ENCODE measurements at places on chromosomes 5 and 9.

DNA sequence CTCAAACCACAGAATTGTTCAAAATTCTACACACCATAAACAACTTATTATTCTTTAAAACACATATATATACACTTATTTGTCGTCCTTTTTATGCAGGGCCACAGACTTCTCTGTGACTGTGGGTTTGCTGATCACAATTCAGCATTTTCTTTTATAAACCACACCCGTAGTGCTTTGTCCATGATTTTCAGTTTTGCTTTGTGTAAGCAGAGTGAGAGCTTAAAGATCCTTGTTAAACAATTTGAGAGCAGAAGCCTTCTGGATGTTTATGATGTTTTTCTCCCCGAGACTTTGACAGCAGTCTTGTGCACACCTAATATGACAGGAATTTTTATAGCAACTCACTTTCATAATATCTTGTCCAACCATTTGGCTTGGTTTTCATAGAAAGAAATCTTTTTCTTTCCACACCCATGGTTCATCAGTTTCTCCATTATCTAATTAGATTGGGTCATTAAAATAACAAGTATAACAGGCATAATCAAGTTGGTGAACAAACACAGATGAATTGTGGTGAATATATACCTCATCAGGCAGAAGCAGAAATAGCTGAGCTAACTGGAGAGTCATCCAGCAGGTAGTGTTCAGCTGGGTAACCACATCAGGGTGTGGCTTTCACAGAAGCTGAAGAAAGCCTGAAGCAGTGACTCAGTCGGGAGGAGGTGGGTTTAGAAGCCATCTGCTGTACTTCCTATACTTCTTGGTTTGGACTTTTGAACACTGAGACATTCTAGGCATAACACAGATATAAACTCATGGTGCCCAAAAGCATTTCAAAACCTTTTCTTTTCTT, 232.8 kb downstream of the DOCK8 start:
- DNase-seq, result peak; percentile 37

DNA sequence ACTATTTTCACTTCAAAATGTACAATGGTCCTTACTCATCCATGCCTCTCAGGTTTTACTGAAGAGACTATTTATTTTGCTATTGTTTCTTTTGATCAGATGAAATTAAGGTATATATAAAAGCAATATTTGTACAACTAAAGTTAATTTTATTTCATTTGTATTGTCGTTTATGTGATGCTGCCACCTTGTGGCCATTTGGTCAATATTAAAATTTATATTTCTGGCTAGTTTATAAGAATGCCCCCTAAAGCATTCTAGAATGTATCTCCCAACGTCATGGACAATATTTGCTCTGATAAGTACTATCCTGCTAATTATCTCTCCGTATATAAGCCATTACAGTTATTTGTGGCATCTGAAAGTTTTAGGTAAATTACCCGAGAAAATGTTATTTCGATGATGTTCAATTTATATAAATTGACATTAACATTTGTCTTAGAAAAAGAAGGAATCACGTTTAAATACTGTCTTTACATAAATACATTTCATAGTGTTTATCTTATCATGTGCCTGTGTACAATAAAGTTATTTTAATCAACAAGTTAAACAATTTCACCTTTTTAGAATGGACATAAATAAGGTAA, 680.0 kb downstream of the TAF11L14 start:
- DNase-seq, result peak; percentile 3

GRCh38 chr9:100219347-100219746, 120.3 kb downstream of the INVS start:
- no peak for DNase-seq

DNA sequence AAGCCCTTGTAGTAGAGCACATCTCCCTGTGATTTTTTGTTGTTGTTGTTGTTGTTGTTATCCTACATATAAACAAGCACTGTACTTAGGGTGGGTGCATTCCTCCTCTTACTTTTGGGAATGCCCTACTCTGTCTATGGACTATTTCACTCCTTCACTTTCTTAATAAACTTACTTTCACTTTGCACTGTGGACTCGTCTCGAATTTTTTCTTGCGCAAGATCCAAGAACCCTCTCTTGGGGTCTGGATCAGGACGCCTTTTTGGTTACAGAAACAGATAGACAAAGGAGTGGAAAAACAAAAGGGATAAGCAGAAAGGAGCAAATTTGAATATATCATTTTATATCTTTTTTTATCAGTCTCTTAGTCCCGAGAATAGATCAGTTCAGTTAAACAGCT, 14.4 kb upstream of the PAIP1 start:
- no peak for DNase-seq

- DNase-seq, result no peak
Observed at GRCh38 chr9:133670466-133670865, 34.3 kb downstream of the DBH start.

DNA sequence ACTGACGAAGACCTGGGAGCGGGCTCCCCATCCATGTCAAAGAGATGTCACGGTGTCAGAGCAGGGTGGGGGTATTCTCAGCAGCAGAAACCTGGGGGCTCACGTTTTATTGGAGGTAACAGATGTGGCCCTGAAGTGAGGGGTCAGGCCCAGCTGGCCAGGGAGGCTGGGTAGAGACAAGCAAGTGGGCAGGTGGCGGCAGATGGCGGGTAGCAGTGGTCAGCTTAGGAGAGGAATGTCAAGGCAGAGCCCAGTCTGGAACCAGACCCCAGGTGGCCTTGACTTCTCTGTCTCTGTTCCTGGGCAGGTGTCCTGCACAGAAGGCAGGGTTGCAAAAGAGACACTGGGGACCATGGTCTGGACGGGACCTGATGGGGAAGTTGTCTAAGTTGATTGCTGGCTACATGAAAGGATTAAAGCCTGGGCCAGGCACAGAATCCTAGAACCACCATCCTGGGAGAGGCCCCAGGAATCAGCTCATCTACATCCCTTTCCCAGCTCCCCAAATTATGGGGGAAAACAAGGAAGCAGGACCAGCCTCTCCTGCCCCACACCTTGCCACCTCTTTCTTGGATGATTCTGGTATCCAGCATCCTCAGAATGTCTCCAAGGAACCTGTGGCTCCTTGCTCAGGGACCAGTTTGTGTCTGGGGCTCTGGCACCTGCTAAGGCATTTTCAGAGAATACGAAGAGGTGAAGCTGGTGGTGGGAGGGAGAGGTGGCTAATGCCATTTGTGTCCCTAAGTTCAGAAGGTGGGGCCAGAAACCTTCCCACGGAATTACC, 72.5 kb downstream of the AMBP start:
- no peak for DNase-seq

DNA sequence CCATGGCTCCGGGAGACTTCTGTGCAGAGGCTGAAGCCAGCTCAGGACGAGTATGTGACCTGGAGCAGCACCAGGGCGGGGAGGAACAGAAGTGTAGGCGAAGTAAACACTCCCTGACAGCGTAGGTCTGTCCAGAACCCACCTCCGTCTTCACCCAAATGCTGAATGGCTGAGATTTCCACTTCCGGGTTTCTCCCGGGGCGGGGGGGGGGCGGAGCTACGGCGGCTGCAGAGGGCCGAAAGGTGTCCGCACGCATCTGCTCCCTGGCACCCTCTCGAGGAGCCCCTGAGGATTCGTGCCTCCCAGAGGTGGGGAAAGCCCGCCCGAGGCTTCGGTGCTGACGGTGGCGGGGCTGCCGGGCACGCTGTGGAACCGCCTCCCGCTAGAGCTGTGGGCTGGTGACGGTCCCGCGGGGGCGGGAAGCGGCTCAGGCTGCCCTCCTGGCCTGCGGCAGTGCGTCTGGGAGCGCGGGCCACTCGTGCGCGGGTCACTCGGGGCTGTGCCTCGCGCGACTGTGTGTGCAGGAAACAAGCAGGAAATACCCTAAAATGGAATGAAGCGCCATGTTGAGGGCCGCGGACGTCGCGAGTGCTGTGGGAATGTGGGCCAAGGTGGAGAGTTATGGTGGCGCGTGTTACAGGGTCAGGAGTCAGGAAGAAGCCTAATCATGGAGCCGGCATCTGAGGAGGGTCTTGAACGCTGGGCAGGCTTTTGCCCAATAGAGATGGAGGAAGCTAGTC, 1425.4 kb downstream of the FOXD4L5 start:
- peak; percentile 4 for DNase-seq
